ENCODE measurements at places on chromosomes 1 and 21.

DNA sequence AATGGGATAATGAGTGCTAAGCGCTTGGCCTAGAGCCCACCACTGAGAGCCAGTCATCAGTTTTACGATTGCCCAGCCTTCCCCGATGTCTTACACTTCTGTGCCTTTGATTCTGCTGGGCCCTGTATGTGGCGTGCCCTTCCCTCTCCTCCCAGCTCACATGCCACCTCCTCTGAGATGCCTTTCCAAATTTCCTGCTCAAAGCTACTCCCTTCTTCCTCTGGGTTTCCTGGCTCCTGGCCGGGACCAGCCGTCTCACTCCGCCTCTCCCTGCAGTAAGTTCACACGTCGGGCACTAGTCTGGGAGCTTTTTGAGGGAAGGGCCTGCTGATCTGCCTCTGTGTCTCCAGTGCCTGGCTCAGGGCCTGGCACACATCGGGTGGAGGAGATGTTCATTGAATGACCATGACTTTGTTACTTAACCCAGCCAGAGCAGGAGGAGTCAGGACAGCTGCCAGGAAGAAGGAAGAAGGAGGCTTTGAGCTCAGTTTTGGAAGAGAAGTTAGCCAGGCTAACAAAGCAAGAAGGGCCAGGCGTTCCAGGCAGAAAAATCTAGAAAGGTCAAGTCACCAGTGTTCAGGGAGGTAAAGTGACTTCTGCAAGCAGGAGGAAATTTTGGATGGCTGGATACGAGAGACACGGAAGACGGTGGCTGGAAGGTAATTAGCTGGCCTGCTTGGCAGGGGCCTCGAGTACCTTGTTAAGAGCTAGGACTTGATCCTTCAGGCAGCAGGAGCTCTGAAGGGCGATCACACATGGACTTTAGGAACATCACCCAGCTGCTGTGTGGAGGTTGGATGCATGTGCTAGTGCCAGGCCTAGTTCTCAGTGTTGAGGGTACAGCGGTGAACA is 63.6 kb downstream of the EPHB2 start:
- no peak for DNase-seq

DNA sequence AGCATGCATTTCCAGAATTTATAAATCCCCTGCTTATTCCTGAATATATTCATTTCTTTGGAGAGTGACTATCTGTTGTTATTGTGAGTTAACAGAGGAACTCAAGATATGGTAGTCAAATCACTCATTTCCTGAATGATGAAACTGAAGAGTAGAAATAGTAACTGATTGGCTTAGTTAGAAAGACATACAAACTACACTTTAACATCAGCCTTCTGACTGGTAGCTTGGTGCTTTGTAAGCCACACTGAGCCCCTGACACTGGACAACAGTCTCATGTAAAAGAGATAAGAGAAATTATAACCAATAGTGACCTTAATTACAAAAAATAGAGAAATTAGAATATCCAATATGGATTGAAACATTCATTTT is 4.8 kb downstream of the GBP7 start:
- no peak for DNase-seq

GRCh38 chr1:109185357-109185756 is 28.4 kb upstream of the SARS1 start:
- no peak for DNase-seq

DNA sequence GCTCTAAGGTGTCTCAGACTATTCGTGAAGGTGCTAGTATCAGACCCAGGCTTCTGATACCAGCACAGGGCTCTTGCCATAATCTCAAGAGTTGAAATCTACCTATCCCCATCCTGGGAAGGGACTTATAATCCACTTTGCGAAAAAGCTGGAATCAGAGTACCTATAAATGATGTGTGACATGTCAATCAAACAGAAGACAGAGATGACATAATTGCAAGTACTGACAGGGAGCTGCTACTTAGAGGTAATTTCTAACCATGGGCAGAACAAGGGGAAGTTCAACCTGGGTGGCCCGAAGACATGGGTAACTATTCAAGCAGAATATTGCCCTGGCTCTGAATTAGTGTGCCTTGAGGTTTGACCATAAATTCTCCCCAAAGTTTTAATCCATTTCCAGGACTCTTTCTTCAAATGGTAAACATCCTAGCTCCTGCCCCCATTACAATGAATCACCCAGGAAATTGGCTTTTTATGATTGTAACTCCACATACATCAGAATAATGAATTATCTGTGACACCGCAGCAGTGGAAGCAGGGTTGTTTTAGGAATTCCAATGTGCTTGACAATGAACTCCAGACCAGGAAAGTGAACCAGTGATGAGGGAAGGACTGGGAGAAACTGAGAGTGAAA is 37.2 kb downstream of the KANK4 start:
- DNase-seq: no peak

DNA sequence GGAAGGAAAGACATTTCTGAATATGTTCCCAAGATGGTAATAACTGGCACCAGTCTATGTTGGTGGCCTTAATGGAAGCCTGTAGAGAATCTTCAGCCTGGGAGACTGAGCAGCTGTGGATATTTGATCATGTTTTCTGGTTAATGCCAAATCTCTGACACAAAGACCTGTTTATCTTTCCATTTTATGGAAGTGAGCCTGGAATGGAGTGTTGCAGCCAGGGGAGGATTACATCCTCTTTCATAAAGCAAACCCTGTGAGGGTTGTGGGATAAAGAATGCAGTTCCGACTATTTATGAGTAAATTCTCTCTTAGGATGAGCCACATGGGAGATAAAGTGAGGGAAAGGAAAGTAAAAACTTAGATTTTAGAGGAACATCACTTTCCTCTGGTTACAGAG is 144.1 kb downstream of the PCP4 start:
- DNase-seq: no peak

- DNase-seq: peak; percentile 82
Measured at GRCh38 chr1:203289281-203289981, 15.9 kb upstream of the BTG2 start.

GRCh38 chr1:166140251-166140650 is 26.6 kb downstream of the FAM78B start:
- DNase-seq: no peak

GRCh38 chr1:198300451-198300850 is 143.7 kb downstream of the NEK7 start:
- DNase-seq: no peak

DNA sequence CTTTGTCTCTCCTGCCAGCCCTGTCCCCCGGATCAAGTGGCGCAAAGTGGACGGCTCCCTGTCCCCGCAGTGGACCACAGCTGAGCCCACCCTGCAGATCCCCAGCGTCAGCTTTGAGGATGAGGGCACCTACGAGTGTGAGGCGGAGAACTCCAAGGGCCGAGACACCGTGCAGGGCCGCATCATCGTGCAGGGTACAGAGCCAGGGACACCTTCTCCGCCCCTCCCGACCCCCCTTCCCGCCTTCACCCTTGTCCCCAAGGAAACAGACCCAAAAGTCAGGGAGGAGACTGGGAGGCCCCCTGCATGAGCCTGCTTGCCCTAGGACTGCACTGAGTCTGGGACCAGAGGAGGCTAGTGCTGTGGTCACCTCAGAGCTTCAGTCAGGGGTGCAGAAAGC is 18.2 kb downstream of the CNTN2 start:
- no peak for DNase-seq

- DNase-seq: no peak
Measured at GRCh38 chr1:204146965-204147364, 4.9 kb downstream of the ETNK2 start.
